ENCODE measurements at places on chromosomes 6 and 20.

DNA sequence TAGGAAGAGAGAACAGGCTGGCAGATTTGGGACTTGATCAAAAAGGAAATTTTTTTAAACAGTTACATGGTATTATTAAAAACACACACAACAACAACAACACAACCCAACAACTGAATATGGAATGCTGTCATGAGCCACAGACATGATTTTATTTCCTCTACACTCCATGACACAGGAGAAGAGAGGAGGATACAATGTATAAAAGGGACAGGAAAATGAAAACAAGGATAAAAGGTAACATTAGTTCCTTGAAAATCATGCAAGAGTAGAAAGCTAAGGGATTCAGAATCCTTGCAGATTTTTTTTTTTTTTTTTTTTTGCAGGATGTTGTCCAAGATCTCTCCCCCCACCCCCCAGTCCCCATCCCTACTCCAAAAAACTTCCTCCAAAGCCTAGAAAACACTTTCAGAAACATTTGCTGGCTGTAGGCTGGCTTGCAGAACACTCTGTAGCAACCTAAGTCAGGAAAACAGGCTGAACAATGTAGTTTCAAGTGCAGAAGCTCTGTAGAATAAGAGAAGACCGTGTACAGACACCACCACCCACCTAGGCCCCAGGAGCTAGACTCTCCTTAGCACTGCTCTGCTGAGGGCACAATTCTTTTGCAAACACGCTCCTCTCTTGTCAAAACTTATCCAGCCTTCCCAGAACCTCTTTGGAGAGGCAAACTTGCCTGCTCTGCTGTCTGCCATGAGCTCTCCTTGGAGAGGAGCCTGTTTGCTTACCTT, 845 bp downstream of the ZMYND8 start:
- peak; percentile 69 for DNase-seq

- DNase-seq: peak; percentile 19
Measured at GRCh38 chr6:143288923-143289322, 161.6 kb downstream of the ADAT2 start.

DNA sequence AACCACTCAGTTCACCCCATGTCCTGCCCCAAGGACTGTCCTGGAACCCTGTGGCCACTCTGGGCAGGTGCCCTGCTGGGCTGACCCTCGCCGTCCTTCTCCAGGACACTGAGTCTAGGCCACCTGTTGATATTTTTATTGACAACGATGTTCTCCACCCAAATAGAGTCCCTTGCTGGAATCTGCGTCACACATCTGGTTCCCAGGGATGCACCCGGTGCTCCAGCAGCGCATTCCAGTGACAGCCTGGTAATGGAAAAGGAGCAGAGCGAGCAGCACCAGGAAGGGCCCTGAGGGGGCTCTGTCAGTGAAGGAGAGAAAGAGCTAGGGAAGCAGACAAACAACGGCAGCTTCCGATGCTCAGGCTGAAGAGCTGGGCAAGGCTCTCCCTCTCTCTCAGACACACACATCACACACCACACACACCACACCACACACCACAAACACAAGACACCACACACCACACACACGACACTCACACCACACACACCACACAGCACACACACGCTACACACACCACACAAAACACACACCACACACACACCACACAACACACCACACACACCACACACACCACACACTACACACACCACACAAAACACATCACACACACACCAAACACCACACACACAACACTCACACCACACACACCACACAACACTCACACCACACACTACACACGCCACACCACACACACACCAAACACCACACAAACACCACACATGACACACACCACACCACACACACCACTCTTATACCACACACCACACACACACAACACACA, 117.9 kb upstream of the THBS2 start:
- DNase-seq: no peak

GRCh38 chr6:101077344-101077743, 196.2 kb upstream of the ASCC3 start:
- DNase-seq: no peak

- DNase-seq: no peak
Measured at GRCh38 chr20:12243327-12243726, 325.6 kb downstream of the BTBD3 start.

DNA sequence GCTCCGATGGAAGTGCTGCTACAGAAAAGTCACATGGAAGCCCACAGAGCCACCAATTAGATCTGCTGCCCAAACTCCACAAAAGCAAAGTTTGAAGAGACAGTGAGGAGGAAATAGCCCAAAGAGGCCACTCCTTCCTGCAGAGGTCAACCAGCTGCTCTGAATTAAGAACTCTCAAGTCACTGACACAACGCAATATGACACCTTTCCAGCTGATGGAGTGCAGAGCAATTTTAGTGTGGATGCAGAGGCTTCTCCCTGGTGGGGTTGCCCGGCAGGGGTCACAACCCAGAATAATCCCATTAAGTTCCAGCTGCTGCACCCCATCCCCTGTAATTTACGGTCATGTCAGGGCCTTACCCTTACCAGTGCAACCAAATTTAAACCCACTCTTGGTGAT, 361.9 kb upstream of the JARID2 start:
- DNase-seq: no peak

- DNase-seq: no peak
Measured at GRCh38 chr20:31837896-31838397, 7.5 kb downstream of the FOXS1 start.

GRCh38 chr6:134683783-134684422, 266.0 kb downstream of the ALDH8A1 start:
- DNase-seq: no peak

DNA sequence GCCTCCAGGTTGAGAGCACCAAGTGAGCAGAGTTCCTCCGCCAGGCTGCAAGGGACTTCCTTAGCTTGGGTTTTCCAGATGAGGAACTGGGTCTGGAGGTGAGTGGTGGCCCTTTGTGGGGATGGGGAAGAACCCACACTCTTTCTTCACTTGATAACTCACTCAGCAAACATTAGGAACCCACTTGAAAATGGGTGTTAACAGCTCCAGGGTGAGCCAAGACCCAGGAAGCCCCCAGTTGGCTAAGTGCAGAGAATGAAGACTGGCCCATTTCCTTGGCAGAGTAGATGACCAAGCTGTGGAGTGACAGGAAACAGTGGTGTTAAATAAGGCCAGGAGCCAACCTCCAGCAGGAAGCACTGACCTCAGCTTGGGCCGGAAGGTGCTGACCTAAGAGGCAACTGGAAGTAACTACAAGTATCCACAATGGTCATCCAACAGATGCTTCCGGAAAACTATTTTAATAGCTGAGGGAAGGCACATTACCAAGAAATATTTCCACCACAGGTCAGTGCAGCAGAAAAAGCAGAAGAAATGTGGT, 22.7 kb downstream of the MRPL14 start:
- no peak for DNase-seq

- no peak for DNase-seq
Measured at GRCh38 chr6:149359440-149359839, 40.6 kb upstream of the SUMO4 start.

- no peak for DNase-seq
Measured at GRCh38 chr6:91330896-91331295, 744.0 kb upstream of the MAP3K7 start.

DNA sequence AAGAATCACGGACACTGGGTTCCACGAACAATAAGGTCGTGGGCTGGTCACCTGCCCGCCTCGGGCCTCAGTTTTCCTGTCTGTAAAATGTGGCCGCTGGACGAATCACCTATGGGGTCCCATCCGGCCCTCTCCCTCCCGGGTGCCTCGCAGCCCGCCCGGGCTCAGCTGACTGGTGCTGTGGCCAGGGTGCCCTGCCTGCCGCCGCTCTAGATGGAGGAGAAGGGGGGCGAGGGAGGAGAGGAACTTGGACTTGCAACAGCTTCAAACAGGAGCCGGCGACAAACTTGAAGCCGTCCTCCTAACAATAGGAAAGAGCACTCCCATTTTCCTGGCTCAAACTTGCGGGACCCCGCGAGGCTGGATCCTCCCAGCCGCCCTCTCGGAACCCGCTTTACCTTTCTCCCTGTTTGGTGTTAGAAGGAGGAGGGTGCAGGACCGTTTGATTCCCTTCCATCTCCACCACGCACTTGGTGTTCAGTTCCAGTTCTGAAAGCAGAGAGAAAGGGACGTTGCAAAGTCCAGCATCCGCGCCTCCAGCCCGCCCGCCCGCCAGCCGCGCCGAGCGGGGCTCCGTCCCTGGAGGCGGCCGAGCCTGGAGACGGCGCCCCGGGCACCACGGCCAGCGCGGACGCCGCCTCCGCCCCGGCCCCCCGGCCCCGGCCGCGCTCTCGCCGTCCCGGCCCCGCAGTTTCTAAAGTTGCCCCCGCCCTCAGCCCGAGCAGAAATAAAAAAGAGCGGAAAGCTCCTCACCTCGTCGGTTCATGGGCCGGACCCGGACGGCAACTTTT, 584 bp downstream of the KIF13A start:
- DNase-seq: peak; percentile 60

DNA sequence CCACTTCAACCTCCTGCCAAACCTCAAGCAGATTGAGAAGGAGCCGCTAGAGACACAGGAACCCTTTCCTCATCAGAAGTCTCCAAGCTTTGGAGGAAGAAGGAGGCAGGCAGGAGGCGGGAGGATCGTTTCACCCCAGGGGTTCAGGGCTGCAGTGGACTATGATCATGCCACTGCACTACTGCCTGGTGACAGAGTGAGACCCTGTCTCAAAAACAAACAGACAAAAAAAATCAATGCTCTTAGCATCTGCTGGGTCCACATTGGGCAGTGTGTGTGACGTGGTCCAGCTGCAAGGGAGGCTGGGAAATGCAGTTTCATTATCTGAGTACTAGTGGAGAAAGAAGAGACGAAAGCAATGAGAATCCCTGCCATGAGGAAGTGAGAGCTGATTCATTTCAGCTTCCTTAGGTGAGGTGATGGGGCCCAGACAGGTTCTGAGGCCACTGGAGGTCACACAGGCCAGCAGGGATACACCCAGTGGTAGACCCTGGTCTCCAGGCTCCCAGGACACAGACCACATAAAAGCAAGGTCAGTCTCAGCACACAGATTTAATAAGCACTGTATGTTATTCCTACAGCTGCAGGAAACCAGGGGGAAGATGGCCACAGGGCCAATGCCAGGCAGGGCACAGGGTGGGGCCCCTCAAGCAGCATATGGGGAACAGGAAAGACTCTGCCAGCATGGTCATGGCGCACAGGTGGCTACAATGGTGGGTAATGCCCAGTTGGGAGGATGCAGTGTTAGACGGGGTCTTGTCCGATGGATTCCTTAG, 4.3 kb downstream of the GFRA4 start:
- peak; percentile 64 for DNase-seq

GRCh38 chr6:139728876-139729427, 354.5 kb upstream of the CITED2 start:
- DNase-seq: no peak

DNA sequence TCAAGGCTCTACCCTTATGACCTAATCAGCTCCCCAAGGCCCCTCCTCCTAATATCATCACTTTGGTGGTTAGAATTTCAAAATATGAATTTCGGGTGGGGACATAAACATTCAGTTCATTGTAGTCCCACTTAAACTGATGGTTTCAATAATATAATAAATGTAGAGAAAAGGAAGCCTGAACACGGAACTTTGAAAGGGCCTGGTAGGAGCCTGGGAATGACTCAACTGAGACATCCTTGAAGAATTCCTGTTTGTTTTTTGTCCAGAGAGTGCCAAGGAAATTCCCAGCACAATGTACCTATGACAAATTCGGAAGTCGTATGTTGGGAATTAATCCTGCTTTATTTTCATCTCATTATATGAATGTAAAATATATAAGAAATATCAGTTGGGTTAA, 457.9 kb downstream of the PLCB1 start:
- DNase-seq: no peak

GRCh38 chr20:22929661-22930060, 105.5 kb upstream of the SSTR4 start:
- no peak for DNase-seq

DNA sequence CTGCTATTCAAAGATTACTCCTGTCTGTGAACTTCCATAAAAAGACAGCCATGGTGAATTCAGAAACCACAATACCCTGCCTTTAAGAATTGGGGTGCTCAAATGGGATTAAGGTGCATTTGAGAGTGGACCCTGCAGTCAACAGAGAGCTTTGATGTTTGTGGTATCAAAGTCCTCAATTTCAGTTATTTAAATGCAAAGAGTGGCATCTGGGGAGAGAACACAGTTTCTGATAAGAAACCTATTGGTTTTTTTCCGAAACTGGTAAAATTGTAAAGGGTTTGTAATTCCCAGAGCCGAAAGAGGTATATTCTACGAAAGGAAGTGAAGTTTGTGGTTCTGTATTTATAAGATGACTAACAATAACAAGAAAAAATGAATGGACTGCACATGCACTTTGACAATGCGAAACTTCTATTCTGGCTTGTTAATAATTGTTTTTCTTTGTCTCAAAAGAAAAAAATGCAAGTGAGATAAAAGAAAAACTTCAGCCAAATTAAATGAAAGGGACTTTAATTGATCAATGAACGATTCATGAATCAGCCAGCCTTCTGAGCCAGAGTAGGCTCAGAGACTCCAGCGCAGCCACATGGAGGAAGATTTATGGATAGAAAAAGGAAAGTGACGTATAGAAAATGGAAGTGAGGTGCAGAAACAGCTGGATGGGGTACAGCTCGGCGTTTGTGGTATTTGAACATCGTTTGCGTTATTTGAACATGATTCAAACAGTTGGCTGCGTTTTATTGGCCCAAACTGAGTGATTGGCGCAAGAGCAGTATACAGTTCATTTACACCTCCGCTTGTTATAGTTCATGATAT, 70.5 kb upstream of the DUSP22 start:
- no peak for DNase-seq

GRCh38 chr6:118775381-118775780, 118.6 kb upstream of the ASF1A start:
- no peak for DNase-seq

DNA sequence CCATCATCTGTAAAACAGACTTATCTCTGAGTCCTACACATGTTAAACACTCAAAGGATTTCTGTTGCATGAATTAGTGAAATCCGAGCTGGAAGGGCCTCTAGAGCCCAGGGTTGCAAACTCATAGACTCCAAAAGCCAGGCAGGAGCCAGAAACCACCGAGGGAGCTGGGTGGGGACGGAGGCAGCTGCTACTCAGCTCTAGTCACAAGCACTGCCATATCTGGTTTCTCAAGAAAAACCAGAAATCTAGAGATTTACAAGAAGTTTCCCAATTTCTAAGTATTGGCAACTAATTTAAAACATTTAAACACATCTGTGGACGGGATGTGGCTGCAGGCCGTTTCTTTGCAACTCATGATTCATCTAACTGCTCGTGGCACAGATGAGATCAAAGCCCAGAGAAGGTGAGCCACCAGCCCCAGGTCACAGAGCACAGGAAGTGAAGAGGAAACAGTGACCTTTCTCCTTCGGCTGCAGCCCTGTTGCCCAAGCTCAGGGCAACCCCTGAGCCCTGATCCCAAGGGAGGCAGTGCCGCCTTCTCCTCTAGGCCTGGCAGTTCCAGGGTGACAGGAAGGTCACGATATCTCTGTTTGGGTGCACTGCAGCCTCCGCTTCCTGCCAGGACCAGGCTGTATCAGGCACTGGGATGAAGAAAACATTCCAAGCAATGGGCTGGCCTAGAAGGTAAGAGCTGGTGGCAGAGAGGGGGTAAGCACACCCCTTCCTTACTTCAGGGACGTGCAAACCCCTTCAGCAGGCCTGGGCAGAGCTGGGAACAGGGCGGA, 26.4 kb upstream of the PTGIS start:
- peak; percentile 93 for DNase-seq

GRCh38 chr6:108872141-108872557, 23.9 kb downstream of the ARMC2 start:
- no peak for DNase-seq

GRCh38 chr6:52516269-52516668, 60.6 kb downstream of the TRAM2 start:
- DNase-seq: no peak

GRCh38 chr20:49583669-49584417, 15.9 kb upstream of the PTGIS start:
- no peak for DNase-seq
